Panc1 (cell line): ENCODE measurements at places on chromosomes 11 and 22. TPM values are rescaled to one million over a fixed set of nuclear protein-coding genes. Genes with fewer than 3 reads are reported as not detected.

Gene OLFML1
- not detected for total RNA-seq

Gene PKDREJ
- total RNA-seq = not detected

Gene MS4A3
- 0.13 TPM for total RNA-seq

Gene MYRF
- 2.8 TPM for total RNA-seq

Gene OR51B4
- total RNA-seq = not detected

Gene CYTH4
- total RNA-seq = 1.3 TPM

Gene TMEM132A
- total RNA-seq = 154 TPM

Gene NOX4
- total RNA-seq = not detected

Gene DRD4
- 0.95 TPM for total RNA-seq

Gene OR52H1
- 0.15 TPM for total RNA-seq

- DNase-seq = no peak
These were observed 74.2 kb downstream of the SWAP70 start for GRCh38 chr11:9738116-9738515.

DNA sequence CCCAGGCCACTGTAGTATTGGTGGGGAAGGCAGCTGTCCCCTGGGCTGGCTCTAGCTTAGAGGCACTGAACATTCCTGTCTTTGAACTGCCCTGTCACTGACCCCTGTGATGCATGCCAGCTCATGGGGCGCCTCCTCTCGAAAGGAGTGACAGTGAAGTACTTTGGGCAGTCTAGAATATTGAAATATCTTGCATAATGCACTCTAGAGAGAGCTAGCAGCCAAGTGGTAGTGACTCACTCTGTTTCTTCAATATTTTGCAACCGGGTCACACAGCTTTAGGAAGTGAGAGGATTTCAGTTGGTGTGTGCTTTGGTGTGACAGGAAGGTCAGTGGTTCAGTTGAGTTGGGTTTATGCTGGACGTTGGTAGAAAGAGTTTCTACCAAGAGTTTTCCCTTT lies 35.5 kb upstream of the ST14 start:
- DNase-seq = peak; percentile 85

GRCh38 chr11:46361283-46362155 lies 14.3 kb downstream of the DGKZ start:
- DNase-seq = no peak

DNA sequence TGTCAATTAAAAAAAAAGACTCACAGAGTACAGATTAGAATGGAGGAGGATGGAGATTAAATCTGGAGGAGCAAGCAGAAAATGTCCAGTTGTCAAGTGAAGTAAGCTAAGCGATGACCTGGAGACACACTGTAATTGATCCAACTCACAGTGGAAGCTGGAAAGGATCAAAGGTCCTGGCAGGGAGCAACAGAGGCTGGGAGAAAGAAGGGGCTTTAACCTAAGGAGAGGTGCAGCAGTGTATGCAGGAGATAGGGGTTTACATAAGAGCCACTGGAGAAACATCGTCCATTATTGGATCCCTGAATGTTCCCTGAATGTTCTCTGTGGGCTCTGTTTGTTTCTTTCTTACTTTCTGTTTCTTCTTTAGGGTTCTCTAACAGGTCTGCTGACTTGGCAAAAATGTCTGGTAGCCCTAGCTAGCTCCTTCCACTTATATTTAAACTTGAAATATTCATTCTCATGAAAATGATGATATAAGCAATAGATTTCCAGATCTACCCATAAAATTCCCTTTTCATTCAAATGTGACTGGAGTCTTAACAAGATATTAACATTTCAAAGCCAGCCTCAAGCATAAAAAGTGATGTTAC lies 30.1 kb upstream of the CAT start:
- DNase-seq = no peak

DNA sequence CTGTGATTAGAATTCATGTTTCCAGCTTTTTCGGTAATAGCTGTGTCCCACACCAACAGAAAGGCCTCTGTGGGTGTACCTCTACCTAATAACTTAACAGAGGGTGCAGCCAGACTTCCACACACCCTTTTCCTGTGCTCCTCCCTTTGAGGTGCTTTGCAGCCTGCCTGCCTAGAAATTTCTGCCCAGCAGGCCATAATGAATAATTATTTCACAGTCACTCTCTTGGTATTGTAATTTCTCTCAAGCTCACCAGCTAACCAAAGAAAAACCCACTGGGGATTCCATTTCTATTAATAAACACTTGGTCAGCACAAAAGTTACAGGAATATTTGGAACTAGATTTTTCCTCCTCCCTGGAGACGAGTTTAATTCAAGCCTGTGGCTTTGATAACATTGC lies 13.3 kb downstream of the WT1 start:
- no peak for DNase-seq

GRCh38 chr22:42639541-42640241 lies 710 bp downstream of the ATP5MGL start:
- no peak for DNase-seq

GRCh38 chr22:49764127-49764581 lies 63.5 kb downstream of the BRD1 start:
- no peak for DNase-seq

DNA sequence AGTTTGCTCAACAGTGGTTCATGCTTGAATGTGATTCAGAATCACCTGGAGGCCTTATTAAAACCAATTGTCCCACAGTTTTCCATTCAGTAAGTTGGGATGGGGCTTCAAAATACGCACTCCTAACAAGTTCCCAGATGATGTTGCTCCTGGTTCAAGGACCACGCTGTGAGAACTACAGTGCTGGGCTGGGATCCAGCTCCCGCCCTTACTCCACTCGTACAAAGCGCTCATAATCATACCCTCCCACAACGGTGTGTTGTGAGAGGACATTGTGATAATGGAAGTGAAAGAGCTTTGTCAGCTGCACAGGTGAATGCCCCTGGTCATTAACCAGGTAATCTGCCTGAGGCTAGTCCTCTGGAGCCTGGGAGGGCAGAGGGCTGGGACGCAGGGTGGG lies 1.3 kb upstream of the CD82 start:
- DNase-seq = no peak

GRCh38 chr22:47328550-47329243 lies 566.2 kb downstream of the TBC1D22A start:
- DNase-seq = no peak

DNA sequence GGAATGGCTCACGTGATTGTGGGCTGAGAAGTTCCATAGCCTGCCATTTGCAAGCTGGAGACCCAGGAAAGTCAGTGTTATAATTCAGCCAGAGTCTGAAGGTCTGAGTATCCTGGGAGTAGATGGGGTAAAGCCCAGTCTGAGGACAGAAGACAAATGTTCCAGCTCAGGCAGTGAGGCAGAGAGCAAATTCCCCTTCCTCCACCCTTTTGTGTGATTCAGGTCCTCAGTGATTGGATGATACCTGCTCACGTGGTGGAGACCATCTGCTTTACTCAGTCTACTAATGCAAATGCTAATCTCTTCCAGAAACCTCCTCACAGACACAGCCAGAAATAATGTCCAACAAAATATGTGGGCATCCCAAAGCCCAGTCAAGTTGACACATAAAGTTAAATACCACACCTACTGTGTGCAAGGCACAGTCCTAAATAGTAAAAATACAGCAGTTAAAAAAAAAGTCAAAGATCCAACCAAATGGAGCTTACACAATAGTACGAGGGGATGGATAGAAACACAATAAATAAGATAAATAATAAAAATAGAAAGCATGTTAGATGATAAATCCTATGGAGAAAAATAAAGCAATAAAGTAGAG lies 13.2 kb upstream of the APOL6 start:
- DNase-seq = no peak

DNA sequence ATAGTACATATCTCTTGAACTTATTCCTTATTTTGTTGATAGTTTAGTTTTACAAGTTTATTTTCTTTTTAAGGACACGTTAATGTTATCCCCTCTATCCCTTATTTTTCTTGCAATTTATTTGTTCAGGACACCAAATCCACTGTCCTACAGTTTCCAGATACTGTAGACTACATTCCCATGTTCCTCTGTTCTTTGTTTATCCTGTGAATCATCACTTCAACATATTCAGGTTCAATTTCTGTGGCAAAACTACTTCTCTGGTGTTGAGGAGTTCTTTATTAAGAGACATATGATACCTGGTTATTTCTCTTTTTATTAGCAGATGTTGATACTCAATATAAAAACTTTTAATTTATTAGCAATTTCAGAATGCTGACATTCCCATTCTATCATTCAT lies 72.8 kb upstream of the CLNS1A start:
- DNase-seq = no peak

GRCh38 chr22:22474733-22475132 lies 33.8 kb downstream of the ZNF280B start:
- DNase-seq = no peak

- no peak for DNase-seq
These were observed 26.9 kb downstream of the POLR3H start for GRCh38 chr22:41517172-41518047.
